Omental fat pad (tissue), 4 donors: ENCODE measurements at places on chromosomes 5 and 9.

DNA sequence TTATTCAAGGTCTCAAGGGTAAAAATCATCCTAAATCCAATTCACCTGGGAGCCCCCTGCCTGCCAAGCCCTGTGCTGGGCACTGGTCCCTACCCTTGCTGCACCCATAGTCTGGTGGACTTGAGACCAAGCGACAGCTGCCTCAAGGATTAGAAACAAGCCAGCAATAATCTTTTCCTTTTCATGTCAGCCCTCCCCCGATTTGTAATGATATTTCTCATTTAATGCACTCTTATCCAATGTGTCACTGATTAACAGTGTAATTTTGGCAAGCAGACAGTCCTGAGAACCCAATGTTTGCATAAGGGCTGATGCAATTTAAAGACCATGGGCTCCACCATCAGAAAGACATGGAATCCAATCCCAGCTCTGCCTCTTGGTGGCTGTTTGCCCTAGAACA, 108.9 kb downstream of the ACTL7B start:
- DNase-seq, result no peak

DNA sequence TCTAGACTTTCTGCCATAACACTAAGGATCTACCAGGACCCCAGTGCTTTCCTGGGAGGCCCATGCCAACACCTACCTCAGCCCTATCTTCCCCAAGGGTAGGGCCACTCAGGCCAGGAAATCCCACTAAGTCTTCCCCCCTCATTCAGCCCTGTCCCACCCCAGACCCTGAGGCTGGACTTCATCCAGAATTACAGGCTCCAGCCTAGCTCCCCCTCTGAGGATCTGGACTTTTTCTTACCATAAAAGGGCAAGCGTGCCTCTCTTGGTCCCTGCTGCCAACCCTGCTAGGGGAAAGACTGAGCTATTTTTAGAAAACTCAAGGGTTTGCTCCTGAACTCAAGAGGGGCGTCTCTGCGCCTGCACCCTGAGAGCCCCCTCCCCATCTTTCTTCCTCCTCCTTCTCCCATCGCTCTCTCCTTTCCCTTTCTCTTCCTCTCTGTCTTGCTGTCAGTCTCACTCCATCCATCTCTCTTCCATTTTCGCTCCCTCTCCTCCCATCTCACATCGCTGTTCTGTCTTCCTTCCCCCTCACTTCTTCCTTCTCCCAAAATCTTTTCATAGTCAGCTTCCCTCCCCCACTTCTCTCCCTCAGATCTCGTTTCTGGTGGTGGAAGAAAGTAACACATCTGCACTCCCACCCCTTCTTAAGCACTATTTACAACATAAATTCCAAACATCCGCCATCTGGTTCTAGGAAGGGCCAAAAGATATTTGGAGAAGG, 38.1 kb upstream of the IL17B start:
- DNase-seq, result no peak

DNA sequence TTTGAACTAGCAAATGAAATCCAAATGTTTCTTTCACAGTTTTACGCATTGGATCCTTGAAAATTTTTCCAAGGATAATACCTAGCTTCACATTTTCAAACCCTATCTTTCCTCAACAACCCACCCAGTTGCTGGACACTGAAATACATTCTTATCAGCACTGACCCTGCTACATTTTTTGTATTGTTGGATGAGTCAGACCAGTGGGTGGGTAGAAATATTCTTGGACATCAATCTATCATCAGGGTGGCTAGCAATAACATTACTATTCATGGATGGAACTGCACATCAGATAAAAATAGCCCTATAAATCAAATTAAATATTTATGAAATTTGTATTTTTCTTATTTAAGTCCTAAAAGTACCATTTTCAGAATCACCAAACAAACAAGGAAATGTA, 407.4 kb upstream of the IZUMO3 start:
- no peak for DNase-seq

GRCh38 chr9:35842020-35842745, 13.2 kb downstream of the TMEM8B start:
- DNase-seq, result no peak

- DNase-seq, result no peak
These were observed 11.6 kb upstream of the RETREG1 start for GRCh38 chr5:16628376-16628775.

DNA sequence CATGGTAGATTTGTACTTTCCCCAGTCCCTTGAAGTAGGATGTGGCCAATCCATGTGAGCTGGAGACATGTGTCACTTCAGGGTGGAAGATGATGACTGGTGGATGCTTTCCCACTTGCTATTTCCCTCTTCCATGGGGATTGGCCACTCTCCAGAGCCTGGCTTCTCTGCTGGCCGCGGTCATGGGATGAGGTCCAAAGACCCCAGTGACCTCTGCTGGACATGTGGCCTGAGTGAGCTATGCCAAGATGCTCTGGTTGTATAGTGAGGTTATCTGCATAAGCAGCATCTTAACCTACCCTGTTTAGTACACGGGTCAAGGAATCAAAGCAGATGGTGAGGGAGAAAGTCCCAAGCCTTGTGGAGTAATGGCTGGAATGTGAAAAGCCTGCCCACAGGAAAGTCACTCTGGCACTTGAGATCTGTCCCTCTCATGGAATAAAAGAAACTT, 47.1 kb downstream of the SH3PXD2B start:
- no peak for DNase-seq

GRCh38 chr5:172437445-172438318, 16.6 kb downstream of the SH3PXD2B start:
- DNase-seq, result no peak

GRCh38 chr5:170363671-170364070, 25.5 kb downstream of the KCNMB1 start:
- no peak for DNase-seq

DNA sequence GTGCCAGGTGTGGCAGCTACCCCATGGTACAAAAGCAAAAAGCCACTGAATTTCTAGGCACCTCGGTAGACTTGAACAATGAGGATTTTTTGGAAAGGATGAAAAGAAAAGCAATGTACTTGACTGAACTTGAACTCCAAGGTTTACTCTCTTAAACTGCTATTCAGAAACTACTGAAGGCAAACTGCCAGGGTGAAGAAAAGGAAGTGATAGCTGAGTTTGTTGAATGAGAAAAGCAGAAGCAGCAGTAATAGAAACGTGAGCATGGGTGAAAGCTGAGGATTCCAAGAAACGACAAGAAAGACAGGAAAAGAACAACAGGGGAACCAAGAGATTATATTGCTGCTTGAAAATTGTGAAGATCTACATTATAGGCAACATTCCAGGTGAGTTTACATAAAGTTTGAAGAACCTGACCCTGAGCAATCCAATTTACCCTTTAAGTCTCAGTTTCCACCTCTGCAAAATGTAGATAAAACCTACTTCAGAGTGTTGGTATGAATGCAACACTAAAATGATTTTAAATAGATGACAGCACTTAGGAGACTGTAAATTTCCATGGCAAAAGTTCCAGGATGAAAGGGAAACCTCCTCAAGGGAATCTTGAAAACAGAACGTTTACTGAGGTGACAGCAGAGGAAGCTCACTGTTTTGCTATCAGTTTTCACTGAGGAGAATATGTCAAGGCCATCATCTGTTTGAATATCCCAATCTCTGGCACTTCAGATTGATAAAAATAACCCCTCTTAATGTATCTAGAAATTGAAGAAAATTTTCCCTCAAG, 245.8 kb downstream of the SPATA31D1 start:
- DNase-seq, result no peak

- DNase-seq, result no peak
These were observed 27.4 kb downstream of the PCDH1 start for GRCh38 chr5:141850786-141851185.

DNA sequence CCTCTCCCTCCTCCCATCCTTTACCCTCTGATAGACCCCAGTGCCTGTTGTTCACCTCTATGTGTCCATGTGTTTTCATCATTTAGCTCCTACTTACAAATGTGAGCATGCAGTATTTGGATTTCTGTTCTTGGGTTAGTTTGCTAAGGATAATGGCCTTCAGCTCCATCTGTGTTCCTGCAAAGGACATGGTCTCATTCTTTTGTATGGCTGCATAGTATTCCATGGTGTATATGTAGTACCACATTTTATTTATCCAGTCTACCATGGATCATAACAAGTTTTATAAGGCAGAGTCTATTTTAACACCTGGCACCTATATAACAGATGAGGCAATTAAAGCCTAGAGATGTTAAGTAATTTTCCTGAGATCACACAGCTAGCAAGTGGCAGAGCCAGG, 7.4 kb downstream of the YTHDC2 start:
- DNase-seq, result no peak

DNA sequence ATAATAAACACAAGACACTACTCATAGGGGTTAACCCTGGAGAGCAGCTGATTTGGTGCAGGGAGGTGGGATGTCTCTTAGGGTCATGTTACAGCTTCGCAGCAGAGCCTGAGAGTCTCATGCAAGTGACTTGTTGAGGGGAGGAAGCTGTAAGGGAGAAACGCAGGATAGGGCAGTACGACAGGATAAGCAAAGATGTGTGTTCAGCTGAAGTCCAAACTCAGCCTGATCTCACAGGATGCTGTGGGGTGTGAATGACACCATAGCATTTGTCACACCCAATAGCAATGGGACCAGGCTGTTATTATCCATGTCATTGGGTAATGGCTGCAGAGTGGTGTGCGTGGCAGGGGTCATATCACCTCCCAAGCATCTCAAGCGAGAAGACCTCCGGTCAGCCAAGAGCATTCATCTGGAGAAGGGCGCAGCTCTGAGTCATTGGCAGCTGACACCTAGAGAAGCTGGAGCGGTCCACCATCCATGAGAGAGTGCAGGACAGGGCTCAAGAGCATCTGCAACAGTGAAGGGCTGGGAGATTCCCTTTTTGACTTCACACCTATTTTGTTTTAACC, 49.2 kb upstream of the RPL26L1 start:
- DNase-seq, result no peak

GRCh38 chr5:179382486-179382885, 37.2 kb upstream of the ADAMTS2 start:
- DNase-seq, result no peak

GRCh38 chr5:80706835-80707447, 52.2 kb upstream of the DHFR start:
- no peak for DNase-seq

- DNase-seq, result no peak
These were observed 135.9 kb upstream of the FBN2 start for GRCh38 chr5:128673970-128674369.

DNA sequence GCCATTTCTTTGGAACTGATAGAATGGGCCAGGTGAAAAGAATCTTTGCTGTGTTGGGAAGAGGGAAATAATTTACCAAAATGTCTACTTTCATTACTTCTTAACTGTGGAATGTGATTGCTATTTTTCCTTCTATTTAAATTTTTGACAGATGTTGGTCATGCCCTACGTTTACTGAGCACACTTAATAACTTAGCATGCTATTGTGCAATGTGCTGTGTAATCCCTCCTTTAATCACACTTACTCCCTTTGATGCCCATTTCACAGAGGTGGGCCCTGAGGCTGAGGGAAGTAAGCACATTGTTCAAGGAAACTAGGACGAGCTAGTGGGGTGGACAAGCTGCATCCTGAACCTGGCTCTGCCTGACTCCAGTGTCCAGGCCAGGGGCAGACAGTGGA, 47.8 kb upstream of the INSYN2B start:
- no peak for DNase-seq

DNA sequence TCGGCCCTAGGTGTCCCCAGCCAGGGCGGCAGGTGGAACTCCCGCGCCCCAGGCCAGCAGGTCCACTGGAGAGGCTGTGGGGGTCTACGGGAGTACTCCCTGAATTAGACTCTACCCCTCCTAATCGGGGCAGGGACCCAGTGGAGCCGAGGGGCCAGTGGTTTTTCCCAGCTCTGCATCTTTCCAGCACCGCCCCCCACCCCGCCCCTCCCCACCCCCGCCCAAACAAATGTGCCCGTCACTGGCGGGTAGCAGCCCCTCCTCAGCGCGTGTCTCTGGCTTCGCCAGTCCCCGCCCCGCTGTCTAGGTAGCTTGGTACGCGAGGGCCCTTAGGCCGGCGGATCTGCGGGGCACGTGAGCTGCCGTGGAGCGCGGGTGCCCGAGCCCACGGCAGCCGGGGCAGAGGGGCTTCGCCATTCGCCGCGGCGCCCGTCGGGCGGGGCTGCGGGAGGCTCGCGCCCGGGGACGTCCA, 7.0 kb downstream of the UNC5A start:
- DNase-seq, result no peak

DNA sequence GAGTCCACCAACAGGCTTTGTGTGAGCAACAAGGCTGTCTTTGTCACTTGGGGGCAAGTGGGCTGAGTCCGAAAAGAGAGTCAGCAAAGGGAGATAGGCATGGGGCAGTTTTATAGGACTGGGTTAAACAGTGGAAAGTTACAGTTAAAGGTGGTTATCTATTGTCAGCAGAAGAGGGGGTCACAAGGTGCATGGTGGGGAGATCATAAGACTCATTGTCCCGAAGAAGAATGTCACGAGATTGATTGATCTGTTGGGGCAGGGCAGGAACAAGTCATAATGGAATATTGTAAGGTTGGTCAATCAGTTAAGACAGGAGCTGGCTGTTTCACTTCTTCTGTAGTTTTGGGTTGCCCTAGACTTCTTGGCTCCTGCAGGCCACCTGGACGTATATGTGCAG, 7.6 kb upstream of the HMGCS1 start:
- no peak for DNase-seq

DNA sequence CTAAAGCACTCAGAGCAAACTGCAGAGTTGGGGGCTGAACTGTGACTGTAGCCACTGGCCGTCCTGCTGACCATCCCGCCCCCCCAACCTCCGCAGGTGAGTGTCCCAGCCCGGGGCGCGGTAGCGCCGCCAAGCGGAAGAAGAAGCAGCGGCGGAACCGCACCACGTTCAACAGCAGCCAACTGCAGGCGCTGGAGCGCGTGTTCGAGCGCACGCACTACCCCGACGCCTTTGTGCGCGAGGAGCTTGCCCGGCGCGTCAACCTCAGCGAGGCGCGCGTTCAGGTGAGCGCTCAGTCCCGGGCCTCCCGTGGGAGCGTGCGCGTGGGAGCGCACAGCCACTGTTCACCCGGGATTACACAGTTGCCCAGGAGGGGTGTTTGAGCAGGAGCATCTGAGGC, 33.7 kb downstream of the PTGES start:
- DNase-seq, result no peak

DNA sequence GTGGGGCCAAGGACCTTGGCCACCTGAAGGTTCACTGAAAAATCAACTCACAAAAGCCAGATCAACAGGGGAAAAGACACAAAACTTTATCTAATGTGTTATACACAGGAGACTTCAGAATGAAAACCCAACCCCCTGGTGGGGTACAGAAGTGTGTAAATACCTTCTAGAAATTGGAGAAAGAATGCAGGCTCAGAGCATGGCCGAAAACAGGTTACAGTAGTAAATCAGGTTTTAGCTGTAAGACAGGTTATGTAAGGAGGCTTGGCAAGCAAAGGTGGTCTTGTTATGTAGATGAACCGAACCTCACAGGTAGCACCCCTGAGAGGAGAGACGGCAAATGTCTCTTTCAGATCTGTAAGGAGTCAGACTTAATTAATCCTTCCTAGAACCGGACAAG, 10.0 kb downstream of the CEMIP2 start:
- no peak for DNase-seq

DNA sequence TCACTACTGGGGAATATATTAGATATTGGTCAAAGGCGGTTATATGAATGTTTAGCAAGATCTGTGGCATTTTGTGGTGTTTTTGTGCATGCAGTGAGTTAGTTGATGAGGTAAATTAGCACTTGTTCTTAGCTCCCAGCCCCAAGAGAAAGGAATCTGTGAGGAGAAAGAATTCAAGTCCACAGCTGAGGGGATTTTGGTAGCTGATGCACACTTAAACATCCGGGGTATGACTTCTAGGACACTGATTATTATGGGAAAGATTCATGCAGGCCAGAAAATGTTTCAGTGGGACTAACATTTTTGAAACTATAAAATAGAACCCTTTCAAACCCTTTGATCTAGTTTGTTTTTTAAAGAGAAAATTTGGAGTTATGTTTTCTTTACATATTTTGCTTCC, 118.2 kb upstream of the RPS23 start:
- no peak for DNase-seq

- DNase-seq, result no peak
These were observed 205.1 kb upstream of the MRPS30 start for GRCh38 chr5:44603496-44604272.
